NCI-H187 (cell line): ENCODE measurements at places on chromosomes 12 and 14.

- DNase-seq: no peak
Observed at GRCh38 chr14:68074765-68075381, 255.3 kb downstream of the RAD51B start.

DNA sequence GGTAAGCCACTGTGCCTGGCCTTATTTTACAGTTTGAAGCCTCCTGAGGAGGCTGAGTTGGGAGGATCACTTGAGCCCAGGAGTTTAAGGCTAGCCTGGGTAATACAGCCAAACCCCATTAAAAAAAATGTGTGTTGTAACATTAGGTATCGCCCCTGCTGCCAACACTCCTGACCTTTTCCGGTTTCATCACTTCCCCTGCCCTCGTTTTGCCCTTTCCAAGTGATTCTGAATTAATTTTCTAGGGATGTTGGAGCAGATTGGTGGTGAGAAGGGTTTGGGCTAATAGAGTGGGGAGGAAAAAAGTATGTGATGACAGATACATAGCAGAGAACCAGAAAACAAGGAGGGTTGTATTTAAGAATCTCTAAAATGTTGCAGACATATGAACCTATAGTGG is 25.6 kb upstream of the C12orf71 start:
- DNase-seq: no peak

DNA sequence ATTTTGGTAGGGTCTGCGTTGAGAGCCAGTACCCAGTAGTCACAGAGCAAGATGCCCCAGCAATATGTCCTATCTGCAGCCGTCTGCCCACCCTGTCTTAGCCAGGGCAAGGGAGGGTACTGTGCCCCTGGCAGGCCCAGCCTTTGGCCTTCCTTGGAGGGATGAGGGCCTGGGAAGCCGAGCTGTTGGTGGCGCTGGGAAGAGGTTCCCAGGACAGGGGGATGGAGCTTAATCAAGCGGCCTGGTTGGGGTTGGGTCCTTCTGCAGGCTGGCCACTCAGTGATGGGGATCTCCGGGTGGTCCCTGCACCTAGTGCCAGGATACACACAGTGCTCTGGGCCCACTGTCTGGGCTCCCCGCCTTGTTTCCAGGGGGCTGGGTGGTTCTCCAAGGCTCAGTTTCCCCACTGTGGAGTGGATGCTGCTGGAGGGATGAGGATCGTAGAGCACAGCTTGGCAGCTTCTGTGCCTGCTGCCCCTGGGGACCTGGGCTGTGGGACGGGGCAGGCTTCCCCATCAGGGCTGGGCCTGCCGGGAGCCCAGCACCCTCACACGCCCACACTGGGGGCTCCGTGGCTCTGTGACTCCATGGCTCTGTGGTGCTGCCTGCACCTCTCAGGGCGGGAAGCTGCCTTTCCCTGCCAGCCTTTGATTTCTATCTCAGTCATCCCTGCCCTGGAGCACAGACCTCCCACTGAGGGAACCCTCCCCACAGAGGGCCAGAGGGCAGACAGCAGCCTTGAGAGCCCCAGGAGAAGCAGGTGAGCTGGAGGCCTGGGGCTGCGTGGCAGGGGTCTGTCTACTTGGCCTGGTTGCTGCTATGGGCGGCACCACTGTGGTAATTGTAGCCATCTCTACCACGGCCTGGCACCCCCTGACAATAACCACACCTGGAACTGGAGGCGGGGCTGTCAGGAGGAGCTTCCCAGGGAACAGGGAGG is 357.0 kb downstream of the TMEM121 start:
- DNase-seq: no peak

GRCh38 chr14:32203928-32204357 is 874 bp upstream of the RNU6-8 start:
- DNase-seq: peak; percentile 61

DNA sequence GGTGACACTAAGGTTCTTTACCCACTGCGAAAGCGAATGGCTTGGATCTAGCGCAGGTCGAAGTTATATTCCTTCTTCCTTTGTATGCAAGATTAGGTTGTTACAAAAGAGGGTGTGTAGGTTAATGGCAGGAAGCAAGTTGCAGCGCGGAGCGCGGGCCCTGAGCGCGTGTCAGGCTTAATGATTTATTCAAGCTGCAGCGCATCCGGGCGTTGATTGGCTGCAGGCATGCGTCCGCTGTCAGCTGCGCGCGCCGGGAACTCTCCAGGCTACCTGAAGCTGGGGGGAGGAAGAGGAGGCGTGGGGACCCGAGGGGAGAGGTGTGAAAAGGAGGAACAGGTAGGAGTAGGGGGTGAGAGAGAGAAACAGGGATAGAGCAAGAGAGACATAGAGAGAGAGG is 7.4 kb downstream of the ASCL1 start:
- peak; percentile 95 for DNase-seq

DNA sequence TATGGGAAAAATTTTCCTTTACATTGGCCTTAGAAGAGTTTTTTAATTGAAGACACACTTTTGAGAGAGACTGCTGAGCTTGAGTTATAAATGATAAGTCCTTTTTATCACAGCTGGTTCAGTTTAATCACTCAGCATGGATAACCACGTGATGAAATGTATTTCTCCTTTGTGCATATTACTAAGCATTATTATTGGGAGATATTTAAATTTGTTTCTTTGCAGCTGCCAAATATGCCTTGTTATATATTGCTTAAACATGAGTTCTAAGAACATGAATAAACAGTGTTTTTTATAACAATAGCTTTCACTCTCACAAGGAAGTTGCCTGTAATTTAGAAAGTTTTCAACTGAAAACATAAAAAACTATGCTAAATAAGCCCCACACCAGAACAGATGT is 293.5 kb upstream of the LRFN5 start:
- no peak for DNase-seq

GRCh38 chr12:11885261-11886038 is 185.3 kb upstream of the BCL2L14 start:
- no peak for DNase-seq

DNA sequence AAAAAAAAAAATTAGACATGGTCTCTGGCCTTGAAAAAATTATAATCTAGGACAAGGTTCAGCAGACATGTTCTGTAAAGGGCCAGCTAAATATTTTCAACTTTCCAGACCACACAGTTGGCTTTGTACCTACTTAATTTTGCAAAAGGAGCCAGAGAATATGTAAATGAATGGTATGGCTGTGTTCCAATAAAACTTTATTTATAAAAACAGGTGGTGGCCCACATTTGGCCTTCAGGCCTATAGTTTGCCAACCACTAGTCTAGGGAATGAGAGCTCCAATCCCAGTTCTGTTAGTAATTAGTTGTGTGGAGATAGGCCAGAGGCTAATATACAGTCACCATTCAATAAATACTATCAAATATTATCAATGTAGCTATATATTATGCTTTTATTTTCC is 29.3 kb upstream of the PWP1 start:
- no peak for DNase-seq

DNA sequence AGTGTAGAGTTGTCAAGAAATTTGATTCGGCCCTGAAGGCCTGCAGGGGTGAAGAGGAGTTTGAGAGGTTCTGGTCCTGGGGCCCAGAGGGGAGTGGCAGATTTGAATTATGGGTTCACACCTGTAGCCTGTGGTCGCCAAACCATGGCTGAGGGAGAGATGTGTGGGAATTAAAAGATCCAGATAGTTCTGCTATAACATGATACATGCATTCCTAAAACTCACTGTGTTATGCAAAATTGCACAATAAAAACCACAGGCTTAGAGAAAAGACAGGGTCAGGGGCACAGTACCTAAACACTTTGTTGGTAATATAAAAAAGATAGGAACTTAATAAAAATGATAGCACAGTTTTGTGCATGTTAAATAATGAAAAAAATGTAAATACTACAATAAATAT is 106.2 kb downstream of the TMEM30B start:
- DNase-seq: no peak

DNA sequence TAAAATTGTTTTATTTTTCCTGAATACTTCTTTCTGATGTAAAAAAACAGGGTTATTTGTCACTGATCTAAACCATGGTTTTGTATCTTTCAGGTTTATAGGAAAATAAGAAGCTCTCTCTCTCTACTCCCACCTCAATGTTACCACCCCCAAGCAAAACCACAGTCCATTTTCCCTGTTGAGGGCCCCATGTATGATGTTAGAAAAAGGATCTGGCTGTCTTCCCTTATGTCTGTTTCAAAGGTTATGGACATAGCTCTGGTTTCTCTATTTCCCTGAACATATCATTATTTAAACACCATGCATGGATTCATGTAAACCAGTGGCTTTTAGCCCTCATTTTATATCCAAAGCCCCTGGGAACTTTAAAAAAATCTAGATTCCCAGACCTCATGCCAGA is 649.0 kb upstream of the TBX3 start:
- no peak for DNase-seq

- no peak for DNase-seq
Observed at GRCh38 chr14:54200726-54201125, 196.1 kb upstream of the CDKN3 start.

- no peak for DNase-seq
Observed at GRCh38 chr12:132052196-132052932, 91.8 kb downstream of the DDX51 start.

DNA sequence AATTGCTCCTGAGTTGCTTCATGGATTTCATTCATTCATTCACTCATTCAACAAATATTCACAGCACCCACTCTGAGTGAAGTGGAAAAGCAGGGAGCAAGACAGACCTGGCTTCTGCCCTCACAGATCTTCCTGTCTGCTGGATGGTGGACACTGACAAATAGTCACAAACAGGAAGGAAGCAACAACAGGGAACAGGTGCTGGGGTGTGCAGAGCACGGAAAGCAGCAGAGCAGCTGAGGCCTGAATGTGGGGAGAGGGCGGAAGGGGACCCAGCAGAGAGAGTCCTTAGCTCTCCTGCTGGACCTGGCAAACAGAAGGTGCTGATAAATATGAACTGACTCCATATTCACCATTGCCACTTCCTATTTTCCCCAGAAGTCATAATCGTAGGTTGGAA is 54.4 kb downstream of the SETD3 start:
- DNase-seq: no peak

GRCh38 chr12:128906485-128907137 is 53.3 kb downstream of the GLT1D1 start:
- no peak for DNase-seq

GRCh38 chr12:82595941-82596340 is 90.8 kb upstream of the TMTC2 start:
- no peak for DNase-seq

DNA sequence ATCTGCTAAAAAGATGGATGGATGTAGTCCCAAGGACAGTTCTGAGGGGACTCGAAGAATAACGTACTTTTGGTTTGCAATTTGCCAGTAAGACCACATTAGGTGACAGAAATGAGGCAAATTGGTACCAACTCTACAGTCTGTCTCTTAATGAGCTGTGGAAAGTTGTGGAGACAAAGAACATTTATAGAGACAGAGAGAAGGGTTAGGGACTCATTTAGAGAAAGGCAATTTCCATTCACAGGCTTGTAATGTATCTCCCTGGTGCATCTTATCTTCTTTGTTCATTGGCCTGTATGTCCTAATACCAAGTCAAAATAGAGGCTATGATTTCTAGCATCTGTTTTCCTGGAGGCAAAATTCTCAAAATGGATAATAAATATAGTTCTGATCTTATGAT is 177.5 kb downstream of the ANO4 start:
- DNase-seq: no peak
